T follicular helper cell (primary cell): ENCODE measurements at places on chromosomes 6 and 20.

DNA sequence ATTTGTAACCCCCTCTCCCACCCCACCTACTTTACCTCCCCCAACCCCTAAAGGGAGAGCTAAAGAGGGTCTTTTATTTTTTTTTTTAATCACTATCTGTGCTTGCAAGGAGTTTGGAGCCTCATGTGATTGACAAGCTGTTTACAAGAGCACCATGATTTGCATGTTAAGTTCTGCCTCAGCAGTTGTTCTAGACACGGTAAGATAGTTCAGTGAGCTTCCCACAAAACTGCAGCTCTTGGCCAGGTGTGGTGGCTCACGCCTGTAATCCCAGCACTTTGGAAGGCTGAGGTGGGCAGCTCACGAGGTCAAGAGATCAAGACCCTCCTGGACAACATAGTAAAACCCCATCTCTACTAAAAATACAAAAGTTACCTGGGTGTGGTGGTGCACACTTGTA, 5.0 kb upstream of the PXDC1 start:
- DNase-seq, result no peak

GRCh38 chr20:44979090-44979621, 12.8 kb downstream of the STK4 start:
- peak; percentile 75 for DNase-seq

DNA sequence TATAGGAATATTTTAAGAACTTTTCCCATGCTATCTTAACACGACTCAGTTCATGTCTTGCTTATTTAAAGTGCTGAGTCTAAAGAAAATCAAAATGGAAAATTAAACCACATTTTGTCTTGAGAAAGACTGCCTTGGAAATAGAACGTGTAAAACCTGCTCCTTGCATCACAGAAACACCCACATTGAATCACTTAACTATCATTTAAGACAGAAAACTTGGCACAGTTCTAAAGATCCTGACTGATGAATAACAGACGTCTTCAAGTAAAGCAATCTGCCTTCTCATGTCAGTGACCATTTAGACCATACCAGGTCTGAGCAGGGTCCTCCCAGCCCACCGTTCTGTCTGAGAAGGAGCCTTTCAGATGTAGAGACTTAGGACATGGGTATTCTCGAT, 7.4 kb downstream of the PERP start:
- DNase-seq, result no peak

DNA sequence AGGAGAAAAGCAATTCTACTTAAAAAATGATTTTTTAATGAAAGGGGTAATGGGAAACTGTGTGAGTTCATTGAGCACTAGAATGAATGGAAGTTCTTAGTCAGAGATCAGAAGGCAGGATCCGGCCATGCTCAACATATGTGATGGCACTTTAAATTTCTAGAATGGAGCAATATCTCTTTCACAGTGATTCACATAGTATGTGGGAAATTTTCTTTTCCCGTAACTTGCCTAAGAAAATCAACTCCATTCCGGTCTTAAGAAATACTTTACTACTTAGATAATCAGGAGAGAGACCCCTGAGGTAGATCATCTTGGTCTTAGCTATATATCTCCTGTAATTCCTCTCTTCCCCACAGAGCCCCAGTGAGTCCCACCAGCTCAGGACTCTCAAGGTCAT, 131.8 kb downstream of the SCML4 start:
- no peak for DNase-seq

DNA sequence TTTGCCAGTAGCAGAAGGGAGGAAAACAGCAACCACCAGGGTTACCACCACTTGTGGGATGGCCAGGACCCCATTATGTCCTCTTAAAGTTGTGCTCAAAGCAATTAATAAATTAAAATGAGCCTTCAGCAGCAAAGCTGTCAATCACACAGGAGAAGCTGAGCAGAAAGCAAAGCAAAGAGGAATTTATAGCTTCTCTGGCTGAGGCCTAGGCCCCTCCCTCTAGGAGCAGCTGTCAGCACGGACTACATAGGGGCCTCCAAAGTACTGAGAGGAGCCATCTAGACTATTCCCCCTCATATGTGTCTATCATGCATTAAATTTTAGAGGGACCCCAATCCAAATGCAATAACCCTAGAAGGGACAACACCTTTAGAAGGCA, 6.4 kb downstream of the CCND3 start:
- DNase-seq, result no peak

- no peak for DNase-seq
Observed at GRCh38 chr6:89794324-89794723, 25.3 kb downstream of the MDN1 start.

- no peak for DNase-seq
Observed at GRCh38 chr20:13059398-13060136, 50.8 kb downstream of the SPTLC3 start.

- no peak for DNase-seq
Observed at GRCh38 chr6:148757944-148758480, 11.2 kb downstream of the UST start.

DNA sequence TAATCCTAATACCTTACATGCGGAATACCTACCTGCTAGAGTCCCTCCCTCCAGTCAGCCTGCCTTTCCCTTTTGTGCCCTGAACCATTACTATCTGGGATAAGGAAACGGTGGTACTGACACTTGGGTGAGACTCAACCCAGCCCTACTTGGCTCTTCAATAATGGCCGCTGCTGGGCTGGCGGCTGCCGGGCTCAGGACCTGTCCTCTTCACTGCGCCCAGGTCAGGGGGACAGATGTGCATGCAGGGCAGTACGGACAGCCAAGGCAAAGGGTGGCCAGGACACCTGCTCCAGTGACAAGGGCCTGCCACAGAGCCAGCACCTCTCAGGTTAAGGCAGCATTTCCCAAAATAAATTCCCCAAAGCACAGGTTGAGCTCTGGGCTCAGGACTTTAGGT, 29.9 kb downstream of the UBE2V1 start:
- no peak for DNase-seq

GRCh38 chr6:30819297-30819917, 64.9 kb upstream of the DDR1 start:
- no peak for DNase-seq

- DNase-seq, result no peak
Observed at GRCh38 chr6:5271926-5272325, 10.6 kb downstream of the FARS2 start.

GRCh38 chr20:63505723-63506122, 6.8 kb upstream of the EEF1A2 start:
- DNase-seq, result no peak

DNA sequence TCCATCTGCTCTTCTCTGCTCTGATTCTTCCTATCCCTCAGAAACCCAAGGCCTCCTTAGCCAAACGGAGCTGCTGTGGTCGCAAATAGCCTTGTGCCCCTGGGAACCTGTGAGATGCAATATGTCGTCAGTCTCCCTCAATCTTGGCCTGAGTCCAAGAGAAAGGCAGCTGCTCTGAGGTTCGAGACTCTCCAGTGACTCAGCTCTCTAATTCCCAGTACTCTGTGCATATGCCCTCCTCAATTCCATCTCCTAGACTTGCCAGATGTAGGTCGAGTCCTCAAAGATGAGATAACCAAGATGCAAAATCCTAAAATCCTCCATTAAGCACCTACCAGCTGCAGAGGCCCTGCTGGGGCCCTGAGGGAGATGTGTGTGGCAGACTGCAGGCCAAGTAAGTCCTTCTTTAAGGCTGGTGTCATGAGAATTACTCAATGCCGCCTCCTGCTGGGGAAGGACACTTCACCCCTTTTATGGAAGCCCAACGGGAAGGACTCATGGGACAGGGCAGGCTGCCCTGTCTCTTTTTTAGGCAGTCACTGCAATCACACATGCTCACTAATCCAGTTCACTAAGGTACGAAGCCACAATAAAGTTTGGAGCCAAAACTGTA, 28.5 kb downstream of the C6orf15 start:
- DNase-seq, result peak; percentile 14

- no peak for DNase-seq
Observed at GRCh38 chr6:111278731-111279130, 191.4 kb downstream of the SLC16A10 start.

- peak; percentile 24 for DNase-seq
Observed at GRCh38 chr6:150599199-150600009, at the start of gene PLEKHG1. Gene PLEKHG1 (plus strand): TSS chr6:150599885. CDS start chr6:150733682, 133,797 bp downstream.

DNA sequence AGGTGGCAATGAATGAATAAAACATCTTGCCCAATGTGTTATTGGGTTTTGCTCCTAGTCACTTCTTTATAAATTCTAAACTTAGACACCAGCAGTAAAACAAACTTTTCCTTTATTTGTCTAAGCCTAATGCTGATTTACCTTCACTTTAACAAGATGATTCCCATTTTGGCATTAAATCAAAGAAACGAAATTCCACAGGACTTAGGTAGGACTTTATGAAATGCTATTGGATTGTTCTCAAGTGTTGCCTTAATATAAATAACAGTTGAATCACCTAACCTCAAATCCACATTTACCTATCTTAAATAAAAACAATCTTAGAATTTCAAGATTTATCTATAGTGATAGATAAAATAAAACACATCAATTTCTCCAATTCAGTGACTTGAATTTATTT, 831.8 kb downstream of the EPHA7 start:
- no peak for DNase-seq

- DNase-seq, result no peak
Observed at GRCh38 chr20:61933481-61933950, 132.2 kb downstream of the TAF4 start.

GRCh38 chr20:1209447-1210387, 6.5 kb downstream of the C20orf202 start:
- no peak for DNase-seq

DNA sequence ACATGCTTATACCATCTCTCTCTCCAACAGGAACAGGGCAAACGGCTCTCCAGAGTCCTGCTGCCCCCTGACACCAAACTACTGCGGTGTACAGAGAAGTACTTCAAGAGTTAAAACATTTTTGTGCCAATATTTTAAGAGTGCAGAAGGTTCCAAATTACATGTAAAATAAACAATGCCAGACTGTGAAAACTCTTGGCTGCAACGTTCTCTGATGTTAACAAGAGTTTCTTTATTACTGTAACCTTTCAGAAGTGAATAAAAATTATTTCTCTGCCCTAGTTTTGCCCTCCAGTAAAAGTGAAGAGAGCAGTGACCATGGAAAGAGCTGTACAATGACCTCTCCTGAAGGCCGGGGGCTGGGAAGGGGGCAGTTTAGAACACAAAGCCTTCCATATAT, 41.4 kb upstream of the FAM83C start:
- DNase-seq, result no peak

- no peak for DNase-seq
Observed at GRCh38 chr6:117280922-117281321, 15.6 kb downstream of the VGLL2 start.

DNA sequence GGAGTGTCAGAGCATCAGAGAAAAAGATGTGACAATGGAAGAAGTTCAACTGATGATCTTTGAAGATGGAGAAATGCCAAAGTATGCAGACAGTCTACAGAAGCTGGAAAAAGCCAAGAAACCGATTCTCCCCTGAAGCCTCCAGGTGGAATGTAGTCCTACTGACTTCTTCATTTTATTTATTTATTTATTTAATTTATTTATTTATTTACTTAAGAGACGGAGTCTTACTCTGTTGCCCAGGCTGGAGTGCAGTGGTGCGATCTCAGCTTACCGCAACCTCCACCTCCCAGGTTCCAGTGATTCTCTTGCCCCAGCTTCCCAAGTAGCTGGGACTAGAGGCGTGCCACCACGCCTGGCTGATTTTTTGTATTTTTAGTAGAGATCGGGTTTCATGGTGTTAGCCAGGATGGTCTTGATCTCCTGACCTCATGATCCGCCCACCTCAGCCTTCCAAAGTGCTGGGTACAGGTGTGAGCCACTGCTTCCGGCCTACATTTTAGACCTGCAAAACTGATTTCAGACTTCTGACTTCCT, 2.2 kb upstream of the RPF2 start:
- DNase-seq, result no peak

DNA sequence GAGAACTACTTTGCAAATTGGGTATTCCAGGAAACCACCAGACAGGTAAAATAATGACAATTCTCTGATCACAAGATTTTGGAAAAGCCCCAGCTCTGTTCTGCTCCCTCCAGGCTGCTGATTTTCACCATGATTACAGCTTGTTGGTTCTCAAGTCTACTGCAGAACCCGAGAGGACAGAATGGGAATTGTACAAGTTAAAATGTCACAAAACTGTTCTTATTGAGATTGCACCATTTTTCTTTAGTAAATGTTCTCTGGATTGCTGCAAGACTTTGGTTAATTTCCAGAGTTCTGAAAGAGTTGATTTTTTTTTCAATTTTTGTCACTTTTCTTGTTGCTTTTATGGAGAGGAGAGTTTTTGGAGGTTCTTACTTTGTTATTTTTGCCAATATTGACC, 27.1 kb upstream of the HLA-DOA start:
- no peak for DNase-seq

DNA sequence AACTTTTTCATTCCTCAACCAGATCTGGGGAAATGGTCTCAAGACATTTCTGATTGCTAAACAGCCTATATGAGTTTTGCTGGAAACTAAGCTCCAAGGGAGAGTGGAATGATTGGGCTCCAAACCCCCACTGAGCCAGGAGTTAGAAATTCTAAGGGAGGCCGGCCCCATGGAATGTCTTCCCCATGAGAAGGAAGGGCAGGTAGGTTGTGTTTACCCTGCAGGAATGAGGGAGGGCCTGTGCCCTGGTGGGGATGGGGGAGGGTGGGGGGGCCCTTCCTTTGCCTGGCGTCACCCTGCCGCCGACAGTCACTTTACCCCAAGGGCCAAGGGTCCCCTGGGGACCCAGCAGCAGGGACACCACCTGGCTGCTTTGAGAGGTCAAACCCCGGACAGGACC, 298.9 kb downstream of the TFAP2C start:
- DNase-seq, result no peak

DNA sequence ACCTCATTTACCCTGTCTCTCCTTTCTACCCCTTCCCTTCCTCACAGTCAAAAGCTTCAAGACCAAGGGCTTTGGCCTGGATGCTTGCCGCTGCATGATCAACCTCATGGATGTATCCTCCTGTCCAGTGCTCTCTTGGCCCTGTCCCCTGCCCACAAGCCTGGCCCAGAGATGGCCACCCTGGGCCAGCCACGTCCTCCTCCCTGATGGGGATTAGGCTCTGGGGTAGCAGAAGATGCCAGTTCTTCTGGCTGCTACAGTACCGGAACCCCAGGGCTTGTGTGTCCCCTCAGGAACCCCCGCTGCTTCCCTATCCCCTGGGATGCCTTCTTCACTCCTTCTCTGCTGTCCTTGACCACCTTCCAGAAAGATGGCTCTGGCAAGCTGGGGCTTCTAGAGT, 22.3 kb downstream of the CAPN11 start:
- DNase-seq, result no peak

GRCh38 chr6:84358581-84358980, 131.1 kb upstream of the CEP162 start:
- no peak for DNase-seq

GRCh38 chr6:121533321-121533841, 97.9 kb downstream of the GJA1 start:
- no peak for DNase-seq

DNA sequence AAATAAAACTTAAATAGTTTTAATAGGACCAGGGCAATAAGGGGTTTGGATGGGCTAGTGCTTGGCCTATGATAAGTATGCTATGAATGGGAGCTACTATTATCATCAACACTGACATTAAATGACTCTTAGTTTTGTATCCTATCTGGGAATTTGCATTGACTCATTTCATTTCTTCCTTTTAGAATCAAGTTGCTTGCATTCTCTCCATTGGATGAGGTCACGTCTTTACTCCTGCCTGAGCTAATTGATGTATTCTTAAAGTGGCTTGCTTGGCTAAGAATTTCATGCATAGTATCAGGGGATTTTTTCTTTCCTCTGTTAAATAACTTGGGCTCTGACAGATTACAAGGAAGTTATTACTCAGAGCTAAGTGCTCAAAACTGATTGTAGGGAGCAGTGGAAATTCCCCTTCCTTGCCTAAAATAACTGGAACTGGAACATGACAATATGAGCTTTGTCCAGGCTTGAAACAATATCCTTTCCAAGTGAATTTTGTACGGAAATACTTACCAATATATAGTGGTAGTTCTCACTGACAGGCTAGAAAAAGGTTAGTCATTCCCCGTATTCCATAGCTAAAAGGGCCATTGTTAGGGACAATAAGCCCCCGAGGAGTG, 169.9 kb downstream of the BCAS1 start:
- DNase-seq, result no peak
